ENCODE measurements at places on chromosomes 13 and 19.

- no peak for DNase-seq
These were observed 5.9 kb downstream of the LSM14A start for GRCh38 chr19:34178274-34178610.

- no peak for DNase-seq
These were observed 12.0 kb downstream of the EVI5L start for GRCh38 chr19:7841751-7842660.

DNA sequence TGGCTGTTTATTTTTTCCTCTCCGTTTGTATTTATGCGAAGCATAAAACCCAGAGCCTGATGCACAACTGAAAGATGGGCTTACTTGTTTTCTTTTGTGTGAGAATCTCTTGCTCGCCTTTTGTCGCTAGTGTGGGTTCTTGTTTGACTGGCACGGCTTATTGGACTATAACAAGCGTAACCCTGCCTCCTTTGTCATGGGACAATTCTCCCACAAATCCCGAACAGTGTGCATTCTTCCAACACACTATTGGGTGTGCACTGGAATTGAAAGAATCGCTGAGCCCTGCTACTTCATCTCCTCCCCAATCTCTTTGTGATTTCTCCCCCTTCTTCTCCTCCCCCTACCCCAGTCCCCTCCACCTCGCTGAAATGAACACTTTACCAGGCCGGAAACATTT is 110.8 kb downstream of the ZIC5 start:
- DNase-seq, result no peak

DNA sequence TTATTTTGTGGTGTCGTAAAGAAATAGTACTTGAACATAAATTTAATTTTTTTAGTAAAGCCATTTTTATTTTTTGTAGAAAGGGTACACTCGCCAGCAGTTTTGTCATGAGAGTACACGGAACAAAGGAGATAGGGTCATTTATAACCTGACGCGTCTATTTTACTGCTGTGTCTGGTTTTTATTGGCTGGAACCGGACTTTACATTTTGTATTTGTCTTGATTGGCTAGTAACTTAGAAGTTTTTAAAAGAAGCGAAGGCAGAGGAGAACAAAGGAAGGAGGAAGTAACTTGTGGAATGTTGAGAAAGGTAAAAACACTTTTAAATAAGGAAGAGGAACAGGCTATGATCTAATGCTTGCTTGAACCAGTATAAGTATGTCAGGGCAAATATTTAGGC is 43.5 kb downstream of the TRPM4 start:
- no peak for DNase-seq

GRCh38 chr13:42275098-42275471 is 3.1 kb downstream of the AKAP11 start:
- DNase-seq, result no peak

- DNase-seq, result no peak
These were observed 52.9 kb downstream of the OR10H4 start for GRCh38 chr19:16001481-16002312.

DNA sequence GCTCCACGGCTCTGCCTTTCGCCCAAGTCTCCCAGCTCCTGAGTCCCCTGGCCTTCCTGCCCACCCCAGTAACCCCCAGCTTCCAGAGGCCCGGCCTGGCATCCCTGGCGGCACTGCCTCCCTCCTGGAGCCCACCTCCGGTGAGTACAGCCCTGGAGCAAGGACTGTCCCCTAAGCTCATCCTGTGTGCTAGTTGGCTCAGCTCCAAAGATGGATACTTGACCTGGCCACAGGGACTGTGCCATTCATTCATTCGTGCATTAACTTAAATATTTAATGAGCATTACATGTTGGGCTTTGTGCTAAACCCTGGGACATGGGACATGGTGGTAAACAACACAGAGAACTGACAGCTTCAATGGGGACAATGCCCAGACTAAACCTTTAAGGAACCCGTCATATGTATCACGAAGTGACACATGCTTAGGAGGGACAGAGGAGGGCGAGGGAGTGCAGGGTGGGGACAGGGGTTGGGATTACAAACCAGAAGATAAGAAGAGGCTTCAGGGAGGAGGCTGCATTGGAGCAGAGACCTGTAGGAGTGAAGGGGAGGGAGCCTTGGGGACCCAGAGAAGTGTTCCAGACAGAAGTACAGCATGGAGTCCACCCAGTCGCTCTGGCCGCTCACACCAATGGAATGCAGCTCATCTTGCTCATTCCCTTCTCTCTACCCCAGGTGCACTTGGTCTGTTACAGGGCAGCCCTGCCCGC is 6.9 kb upstream of the OVOL3 start:
- DNase-seq, result no peak

DNA sequence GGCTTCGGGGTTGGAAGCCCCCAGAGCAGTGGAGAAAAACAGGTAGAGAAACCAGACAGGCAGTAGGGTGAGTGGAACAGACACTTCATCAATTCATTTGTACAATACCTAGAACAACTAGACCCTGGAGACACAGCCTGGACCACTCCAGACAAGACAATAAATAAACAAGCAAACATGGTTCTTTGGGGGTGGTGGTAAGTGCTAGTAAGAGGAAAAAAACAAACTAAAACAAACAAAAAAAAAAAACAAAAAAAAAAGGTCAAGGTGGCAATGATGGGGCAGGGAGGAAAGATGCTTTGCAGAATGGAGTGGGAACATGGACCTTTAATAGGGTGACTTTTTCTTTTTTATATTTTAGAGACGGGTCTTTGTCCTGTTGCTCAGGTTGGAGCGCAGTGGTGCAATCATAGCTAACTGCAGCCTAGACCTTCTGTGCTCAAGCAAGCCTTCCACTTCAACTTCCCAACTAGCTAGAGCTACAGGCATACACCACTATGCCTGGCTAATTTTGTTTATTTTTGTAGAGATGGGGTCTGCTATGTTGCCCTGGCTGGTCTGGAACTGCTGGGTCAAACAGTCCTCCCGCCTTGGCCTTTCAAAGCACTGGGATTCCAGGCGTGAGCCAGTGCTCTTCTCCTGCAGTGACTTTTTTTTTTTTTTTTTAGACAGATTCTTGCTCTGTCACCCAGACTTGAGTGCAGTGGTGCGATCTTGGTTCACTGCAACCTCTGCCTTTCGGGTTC is 3.1 kb downstream of the JUNB start:
- no peak for DNase-seq

GRCh38 chr19:4139614-4140236 is 13.7 kb upstream of the CREB3L3 start:
- peak; percentile 66 for DNase-seq

GRCh38 chr13:36343766-36344165 is 2.4 kb downstream of the SPART start:
- DNase-seq, result no peak

- no peak for DNase-seq
These were observed 13.4 kb downstream of the ITGBL1 start for GRCh38 chr13:101465877-101466276.

- DNase-seq, result no peak
These were observed 382.9 kb downstream of the KCTD12 start for GRCh38 chr13:76503291-76503690.

- DNase-seq, result no peak
These were observed 103.9 kb upstream of the UBL3 start for GRCh38 chr13:29954082-29955028.

- no peak for DNase-seq
These were observed 30.1 kb upstream of the CCDC124 start for GRCh38 chr19:17902701-17903100.

DNA sequence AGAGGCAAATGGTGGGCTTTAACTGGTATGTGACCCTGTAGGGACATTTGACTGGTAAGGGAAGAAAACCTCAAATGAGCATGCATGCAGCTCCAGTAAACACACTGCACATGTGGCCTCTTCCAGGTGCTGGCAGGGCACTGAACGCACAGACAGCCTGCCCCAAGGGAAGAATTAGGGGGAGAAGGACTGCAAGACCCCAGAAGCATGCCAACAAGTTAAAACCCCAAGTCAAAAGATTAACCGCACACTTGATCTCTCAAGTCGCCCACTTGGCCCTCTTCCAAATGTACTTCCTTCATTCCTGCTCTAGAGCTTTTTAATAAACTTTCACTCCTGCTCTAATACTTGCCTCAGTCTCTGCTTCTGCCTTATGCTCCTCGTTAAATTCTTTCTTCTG is 46.9 kb upstream of the SLITRK1 start:
- no peak for DNase-seq

GRCh38 chr13:30312904-30313303 is 5.6 kb upstream of the KATNAL1 start:
- DNase-seq, result no peak

- DNase-seq, result no peak
These were observed 8.8 kb upstream of the SULT2B1 start for GRCh38 chr19:48543121-48543710.

DNA sequence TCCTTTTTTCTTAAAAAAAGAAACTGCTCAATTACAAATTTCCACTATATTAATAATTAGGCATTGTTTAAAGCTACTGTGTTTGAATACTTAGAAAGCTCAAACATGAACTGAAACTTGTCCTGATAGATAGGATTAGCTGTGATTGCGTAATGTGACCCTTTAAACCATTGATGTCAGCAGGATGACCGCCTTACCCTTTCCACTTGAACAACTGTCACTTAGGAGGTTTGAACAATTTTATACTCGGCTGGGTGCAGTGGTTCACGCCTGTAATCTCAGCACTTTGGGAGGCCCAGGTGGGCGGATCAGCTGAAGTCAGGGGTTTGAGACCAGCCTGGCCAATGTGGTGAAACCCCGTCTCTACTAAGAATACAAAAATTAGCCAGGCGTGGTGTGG is 2.9 kb downstream of the LAMP1 start:
- no peak for DNase-seq
